ENCODE measurements at places on chromosomes 4 and X.

GRCh38 chr4:78638337-78639172 is 87.0 kb downstream of the ANXA3 start:
- DNase-seq, result no peak

DNA sequence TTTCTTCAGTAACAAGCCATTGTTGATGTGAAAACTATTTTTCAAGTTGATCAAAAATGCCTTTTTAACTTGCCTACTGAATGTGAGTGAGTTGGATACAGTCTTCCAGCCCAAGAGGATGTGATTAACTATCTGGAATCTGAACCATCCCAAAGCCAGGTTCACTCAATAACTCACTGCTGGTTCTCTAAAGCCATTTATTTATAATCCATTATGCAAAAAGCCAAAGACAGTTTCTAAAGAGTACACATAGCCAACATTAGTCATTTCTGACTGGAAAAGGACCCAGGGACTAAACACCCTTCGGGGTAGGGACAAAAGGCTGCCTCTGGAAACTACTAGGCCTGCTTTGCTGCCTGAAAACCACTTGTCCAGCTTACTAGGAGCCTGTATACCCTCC is 109.6 kb downstream of the SHROOM4 start:
- DNase-seq, result no peak

DNA sequence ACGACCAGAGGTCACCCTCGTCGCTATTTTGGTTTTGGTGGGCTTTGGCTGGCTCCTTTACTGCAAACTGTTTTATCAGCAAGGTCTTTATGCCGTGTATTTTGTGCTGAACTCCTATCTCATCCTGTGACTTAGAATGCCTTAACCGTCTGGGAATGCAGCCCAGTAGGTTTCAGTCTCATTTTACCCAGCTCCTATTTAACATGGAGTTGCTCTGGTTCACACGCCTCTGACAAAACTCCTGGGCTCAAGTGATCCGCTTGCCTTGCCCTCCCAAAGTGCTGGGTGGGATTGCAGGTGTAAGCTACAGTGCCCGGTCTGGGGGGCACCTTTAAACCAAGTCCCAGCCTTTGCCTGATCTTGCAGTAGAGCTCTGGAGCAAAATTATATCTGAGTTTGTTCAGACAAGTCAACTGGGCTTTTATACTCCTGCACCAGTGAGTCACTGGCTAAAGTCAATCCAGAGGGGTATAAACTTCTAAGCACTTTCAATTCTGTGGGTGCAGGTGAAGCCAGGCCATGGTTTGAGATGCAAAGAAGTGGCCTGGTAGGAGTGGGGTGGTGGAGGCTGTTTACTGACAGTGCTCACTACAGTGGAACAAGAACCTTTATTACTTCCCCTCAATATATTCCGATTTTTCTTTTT is 50.2 kb downstream of the MGST2 start:
- DNase-seq, result no peak

- no peak for DNase-seq
These were observed 186.4 kb upstream of the PUDP start for GRCh38 chrX:7334253-7334935.

DNA sequence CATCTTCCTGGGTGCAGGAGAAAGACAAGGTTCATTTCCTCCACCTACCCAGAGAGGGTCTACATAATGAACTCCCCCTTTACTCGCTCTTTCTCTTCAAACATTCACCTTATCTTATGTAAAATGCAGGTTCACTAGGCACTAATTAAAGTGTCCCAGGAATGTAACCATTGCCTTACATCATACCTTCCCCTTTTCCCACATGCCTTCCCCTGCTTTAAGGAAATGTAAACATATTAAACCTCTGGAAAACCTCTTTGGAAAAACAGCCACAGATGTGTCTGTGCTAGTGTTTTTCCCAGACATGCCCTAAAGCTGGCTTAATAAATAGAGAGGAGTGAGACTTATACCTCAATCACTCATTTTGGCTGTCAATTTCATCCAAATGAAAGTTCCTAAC is 15.8 kb downstream of the TBC1D9 start:
- DNase-seq, result no peak

DNA sequence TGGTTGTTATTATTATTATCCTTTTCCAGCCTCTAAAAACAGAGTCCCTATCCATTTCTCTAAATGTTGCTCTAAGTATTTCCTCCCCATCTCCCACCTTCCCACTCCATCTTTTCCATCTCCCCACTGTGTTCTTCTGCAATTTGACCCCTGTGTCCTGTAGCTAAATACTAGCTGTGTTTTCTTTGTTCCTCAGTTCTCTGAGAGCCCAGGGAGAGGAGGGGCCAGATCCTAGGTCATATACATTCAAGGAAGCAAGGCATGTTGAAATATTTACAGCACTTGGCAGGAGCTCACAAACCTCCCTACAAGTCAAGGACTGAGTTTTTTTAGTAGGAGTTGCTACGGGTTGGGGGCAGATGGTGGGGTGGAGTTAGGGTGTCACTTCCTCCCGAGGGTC is 10.5 kb downstream of the SLC16A2 start:
- DNase-seq, result no peak

All from smooth muscle cell of the brain vasculature (primary cell).